Karpas-422 (cell line): ENCODE measurements at places on chromosomes 16 and 17.

DNA sequence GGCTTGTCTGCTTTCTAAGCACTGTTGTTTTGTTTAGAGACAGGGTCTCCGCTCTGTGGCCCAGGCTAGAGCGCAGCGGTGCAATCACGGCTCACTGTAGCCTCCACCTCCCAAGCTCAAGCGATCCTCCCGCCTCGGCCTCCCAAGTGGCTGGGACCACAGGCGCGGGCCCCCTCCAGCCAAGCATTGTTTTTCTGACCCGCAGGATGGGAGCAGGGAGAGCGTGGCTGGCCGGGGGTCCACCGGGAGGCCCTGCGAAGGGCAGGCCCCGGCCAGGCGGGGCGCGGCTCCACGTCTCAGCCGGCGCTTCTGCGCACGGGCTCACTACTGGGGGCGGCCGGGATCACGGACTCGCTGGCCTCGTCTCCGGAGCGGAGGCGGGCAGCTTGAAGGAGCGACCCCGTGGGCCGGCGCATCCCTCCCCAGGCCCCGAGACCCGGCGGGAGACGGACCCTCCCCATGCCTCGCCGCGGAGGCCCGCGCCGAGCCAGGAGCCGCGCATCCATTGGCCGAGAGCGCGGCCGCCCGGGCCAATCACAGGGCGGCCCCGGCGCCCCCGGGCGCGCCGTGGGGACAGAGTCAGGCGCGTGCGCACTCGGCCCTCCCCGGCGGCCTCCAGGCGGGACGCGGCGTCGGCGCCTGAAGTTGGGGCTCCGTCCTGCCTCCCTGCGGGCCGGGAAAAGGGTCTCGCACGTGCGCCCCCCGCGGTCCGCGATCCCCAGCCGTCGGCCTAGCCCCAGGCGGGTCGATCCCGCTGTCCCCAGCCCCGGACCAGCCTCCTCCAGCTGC is 24.9 kb downstream of the ACTG1 start:
- no peak for DNase-seq

GRCh38 chr17:30928584-30928983 is 6.8 kb downstream of the ADAP2 start:
- no peak for DNase-seq

- DNase-seq = no peak
Measured at GRCh38 chr16:22632606-22633005, 121.9 kb downstream of the NPIPB5 start.

DNA sequence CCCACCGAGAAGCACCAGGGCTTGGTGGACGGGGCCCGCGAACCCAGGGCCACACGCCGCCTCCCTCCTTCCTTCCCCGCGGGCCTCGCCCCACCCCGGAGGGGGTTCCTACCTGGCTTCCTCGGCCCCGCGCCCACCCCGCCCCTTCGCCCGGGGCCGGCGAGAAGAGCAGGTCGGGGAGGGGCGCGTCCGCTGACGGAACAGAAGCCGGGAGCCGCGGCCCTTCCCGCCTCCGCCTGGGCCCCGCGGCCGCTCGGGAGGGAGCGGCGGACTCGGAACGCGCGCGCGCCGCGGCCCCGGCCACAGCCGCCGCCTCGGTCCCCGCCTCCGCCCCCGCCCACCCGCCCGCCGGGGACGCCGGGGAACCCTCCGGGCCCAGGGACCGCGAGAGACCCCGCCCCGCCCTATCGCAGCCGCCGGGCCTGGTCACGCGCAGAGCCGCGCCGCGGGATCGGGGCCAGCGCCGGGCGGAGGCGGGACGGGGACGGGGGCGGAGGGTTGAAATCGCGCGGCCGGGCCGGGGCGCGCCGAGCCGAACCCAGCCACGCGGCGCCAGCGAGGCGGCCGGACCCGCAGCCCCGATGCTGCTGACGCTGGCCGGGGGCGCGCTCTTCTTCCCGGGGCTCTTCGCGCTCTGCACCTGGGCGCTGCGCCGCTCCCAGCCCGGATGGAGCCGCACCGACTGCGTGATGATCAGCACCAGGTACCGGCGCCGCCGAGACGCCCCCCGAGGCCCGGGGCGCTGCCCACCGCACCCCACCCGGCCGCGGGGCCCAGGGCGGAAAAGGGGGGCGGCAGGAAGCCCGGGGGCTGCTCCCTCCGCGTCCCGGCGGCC is at the start of gene TLCD3A:
TLCD3A (plus strand) TSS at position 530 of the 835 bp plus-strand sequence; CDS start at position 582, 52 bp downstream.
- DNase-seq = peak; percentile 80

DNA sequence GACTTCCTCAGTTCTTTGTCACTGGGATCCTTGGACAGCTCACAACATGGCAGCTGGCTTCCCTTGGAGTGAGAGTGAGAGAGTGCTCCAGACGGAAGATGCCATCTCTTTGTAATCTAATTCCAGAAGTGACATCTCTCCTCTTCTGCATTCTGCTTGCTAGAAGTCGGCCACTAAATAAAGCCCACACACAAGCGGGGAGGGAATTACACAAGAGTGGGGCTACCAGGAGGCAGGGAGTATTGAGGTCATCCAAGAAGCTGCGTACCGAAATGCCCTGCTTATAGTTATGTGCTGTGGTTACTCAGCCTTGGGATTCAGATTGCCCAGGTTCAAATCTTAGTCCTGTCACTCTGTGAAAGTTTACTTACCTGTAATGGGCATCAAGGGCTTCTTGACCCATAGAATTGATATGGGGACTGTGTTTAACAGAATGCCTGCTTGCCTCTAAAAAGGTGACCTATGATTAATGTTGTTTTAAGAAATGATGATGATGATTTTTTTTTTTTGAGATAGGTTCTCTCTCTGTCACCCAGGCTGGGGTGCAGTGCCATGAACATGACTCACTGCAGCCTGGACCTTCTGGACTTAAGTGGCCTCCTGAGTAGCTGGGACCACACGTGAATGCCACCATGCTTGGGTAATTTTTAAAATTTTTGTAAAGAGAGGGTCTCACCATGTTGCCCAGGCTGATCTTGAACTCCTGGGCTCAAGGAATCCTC is 120.9 kb upstream of the HS3ST2 start:
- no peak for DNase-seq

DNA sequence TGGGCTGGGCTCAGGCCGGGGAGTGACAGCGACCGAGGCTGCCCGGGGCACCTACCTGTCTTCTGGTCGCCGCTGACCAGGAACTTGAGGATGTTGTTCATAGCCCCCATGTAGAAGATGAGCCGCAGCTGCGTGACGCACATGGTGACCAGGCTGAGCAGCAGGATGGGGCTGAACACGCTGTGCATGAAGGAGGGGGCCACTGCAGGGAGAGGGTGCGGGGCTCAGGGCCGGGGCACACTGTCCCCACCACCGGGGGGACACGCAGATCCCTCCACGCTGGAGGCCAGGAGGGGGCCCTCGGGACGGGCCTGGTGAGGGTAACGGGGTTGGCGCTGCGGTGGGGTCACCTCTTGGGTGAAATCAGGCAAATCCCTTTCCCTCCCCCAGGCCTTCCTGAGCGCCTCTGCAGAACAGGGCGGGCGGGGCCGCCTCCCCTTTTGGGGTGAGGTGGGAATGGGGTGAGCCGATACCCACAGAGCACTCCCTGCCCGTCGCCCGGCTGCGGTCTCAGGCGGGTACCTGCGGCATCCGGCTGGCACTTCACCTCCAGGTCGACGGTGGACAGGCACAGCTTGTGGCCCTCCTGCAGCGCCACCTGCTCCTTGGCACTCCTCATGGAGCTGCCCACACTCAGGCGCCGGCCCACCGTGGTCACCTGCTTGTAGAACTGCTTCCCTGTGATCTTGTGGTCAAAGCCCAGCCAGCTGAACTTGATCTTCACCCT is 28.3 kb upstream of the PITPNA start:
- no peak for DNase-seq

DNA sequence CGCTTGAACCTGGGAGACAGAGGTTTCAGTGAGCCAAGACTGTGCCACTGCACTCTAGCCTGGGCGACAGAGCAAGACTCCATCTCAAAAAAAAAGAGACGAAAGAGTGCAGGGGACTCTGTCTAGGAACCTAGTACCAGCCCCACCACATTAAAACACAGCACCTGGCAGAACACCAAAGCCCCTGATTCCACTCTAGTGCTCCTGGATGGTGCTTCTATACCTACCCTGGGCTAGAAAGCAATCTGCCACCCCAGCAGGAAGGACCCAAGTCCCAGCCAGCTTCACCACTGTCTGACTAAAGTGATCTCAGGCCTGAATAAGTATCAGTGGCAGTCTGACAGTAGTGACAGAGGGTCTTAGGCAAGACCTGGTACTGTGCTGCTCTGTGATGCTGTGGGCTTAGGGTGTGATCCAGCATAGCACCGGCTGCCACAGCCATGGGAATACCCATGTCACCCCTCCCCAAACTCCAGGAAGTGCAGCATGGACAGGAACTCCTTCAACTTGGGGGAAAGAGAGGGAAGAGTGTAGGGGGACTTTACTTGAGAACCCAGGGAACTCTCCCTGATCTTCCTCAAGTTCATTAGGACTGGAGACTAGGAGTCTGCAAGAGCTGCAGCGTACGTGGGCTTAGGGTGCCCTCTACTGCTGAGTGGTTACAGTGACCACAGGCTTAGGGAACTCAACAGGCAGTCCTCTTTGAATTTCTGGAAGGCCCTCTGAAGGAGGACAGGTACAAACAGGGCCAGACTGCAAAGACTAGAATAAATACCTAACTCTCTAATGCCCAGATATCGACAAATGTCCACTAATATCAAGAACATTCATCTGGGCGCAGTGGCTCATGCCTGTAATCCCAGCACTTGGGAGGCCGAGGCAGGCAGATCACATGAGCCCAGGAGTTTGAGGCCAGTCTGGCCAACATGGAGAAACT is 30.0 kb upstream of the RNF43 start:
- peak; percentile 93 for DNase-seq

DNA sequence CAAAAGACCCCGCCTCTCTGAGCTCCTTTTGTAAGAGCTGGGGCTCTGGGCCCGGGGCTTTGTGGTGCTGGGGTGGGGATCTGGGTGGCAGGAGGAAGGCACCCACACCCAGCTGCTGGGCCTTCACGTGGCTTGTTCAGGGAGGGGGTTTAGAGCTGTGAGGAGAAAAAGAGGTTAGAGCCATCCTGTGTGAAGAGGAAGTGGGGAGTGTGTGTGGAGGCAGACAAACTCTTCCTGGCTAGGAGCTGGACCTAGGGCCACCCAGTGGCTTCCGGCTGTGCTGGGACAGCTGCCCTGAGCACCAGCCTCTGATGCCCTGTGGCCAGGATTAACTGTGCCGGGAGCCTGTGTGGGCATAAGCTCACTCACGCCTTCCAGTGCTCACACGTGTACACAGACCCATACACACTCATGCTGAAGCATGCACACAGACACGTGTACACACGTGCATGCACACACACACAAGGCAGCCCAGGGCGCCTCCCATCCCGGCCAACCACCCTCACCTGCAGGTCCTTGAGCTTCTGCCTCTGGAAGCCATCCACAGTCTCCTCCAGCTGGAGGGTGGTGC is 7.4 kb downstream of the CIBAR2 start:
- DNase-seq = no peak

DNA sequence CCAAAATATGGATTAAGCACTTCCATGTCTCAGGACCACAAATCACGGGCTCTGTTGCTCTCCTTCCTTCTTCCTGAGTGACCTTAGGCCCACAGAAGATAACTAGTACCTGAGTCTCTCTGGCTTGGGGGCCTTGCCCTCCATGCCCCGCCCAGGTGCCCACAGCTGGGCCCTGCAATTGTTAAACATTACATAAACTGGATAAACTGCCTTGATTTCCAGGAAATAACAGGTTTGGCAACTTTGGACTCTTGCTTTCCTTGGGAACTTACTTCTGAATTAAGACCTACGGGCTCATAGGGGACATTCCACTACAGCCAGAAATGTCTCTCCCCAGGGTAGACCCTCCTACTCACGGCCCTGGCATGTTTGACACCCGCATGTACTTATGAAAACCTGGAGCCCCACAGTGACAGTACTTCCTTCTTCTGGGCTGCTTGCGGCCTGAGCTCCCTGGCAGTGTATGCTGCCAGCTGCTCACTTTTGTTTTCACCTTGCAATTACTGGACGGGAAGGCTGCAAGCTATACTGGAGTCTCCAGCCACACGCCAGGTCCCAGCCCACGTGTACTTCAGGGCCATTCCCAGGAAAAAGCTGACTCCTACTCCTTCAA is 2.3 kb upstream of the UBALD2 start:
- peak; percentile 58 for DNase-seq

GRCh38 chr17:10172241-10172741 is 26.1 kb downstream of the GAS7 start:
- DNase-seq = peak; percentile 83

DNA sequence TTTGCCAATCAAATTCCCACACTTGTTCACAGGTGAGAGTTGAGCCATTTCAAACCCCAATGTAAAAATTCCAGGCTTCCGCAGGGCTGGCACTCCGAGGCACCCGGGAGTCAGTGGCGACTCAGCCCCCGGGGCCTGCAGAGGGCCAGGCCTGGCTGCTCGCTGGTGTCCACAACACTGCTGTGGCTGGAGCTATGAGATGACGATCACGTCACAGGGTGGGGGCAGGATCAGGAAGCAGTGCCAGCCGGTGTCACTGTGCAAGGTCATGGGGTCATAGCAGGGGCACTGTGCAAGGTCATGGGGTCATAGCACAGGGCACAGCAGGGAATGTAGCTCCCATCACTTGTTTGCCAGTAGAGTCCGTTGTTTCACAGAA is 7.8 kb downstream of the VPS4A start:
- no peak for DNase-seq

DNA sequence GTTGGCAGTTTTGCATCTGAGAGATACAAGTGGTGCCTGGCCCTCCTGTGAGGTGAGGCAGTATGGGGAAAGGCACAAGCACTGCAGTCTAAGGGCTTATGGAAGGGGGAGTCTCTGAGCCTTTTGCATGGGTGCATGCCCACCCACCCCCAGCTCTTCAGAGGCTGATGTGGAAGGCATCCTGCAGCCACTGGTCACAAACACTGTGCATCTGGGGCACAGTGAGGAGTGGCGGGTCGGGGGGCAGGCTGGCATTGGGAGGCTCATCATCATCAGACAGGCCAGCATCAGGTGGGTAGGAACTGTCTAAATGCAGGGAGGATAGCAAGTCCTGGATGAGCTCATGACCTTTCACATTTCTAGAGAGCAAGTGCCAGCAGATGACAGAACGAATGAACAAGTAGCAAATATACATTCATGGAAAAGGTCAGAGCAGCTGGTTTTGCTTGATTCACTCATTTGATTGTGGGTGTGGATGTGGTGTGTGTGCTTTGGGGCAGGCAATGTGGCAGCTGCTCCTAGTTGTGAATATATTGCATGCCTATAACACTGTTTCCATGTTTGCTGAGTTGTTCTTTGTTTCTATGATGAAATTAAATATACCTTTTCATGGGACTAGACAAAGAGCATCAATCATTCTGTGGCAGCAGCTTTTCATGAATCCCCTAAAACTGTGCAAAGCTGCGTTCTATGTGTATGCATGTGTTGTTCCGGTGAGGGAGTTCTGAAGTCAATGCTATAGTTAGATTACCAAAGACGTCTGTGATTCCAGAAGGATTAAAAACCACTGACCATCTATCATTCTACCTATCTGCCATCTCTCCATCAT is 29.2 kb downstream of the TRIM25 start:
- no peak for DNase-seq

GRCh38 chr17:17515934-17516930 is 20.0 kb upstream of the RASD1 start:
- DNase-seq = no peak
